ENCODE measurements at places on chromosomes 4 and X.

DNA sequence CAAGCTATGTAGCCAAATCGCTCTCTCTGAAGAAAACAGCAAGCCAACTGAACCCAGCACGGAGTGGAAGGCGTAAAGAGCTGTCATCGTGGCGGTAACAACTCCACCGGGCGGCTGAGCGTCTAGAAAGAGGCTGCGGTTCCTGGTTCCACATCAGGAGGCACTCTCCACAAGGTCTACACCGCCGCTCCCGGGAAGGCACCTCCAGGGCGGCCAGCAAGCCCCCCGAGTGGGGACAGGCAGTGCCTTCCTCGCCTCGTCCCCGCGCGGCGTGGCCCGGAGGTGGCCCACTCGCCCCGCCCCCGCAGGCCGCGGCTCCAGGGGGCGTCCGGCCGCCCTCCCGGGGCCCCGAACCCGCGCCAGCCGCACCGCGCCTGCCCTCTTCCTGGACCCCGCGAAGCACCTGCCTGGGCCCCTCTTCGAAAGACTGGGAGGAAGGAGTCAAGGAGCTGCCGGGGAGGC is 755 bp downstream of the KLHL8 start:
- peak; percentile 40 for DNase-seq

GRCh38 chr4:153832720-153833287 is 43.9 kb upstream of the SFRP2 start:
- DNase-seq, result no peak

DNA sequence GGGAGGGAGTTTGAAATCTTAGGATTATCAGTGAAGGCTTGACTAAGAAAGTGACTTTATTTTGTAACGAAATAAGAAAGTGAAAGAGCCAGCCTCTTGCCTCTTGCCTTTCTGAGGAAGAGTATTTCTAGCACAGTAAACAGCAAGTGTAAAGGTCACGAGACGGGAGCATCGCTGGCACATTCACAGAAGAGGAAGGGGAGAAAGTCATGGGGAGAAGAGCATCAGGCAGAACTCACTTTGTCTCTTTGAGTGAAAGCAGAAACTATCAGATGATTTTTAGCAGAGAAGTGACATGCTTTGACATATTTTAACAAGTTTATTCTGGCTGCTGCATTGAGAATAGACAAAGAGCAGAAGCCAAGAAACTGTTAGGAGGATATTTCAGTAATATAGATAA is 313.8 kb downstream of the CAMK2D start:
- DNase-seq, result no peak

- no peak for DNase-seq
Observed at GRCh38 chr4:98939438-98939837, 10.5 kb upstream of the EIF4E start.

GRCh38 chrX:79081895-79082512 is 62.5 kb upstream of the GPR174 start:
- no peak for DNase-seq

GRCh38 chr4:10226756-10227155 is 110.2 kb upstream of the WDR1 start:
- no peak for DNase-seq

- peak; percentile 62 for DNase-seq
Observed at GRCh38 chrX:153947009-153947769, 2.7 kb upstream of the RENBP start.

DNA sequence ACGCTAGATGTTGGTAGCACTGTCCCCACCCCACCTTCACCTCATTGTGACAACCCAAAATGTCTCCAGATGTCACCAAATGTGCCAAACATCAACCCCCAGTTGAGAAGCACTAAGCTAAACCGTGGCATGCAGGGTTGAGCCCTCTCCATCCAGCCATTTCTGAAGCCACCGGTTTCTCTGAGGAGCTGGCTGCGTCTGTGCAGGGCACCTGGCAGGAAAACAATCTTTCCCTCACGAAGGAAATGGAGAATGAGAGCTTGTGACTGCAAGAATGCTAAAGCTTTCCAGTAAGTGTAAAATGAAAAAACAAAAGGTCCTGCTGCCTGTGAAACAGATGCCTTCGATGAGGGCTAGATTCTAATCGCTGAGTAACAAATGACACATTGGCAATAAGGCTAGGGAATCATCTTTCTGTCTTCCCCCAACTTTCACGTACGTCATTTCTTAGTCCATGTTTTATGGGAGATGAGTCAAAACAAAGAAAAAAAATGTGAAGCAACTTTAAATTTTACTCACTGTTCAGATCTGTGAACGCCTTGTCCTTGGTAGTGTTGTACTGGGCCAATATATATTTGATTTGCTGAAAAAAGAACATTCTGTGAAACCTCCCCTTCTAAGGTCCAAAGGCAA is 59.9 kb downstream of the PROM1 start:
- no peak for DNase-seq

GRCh38 chr4:26583538-26583864 is 383 bp upstream of the TBC1D19 start:
- no peak for DNase-seq

DNA sequence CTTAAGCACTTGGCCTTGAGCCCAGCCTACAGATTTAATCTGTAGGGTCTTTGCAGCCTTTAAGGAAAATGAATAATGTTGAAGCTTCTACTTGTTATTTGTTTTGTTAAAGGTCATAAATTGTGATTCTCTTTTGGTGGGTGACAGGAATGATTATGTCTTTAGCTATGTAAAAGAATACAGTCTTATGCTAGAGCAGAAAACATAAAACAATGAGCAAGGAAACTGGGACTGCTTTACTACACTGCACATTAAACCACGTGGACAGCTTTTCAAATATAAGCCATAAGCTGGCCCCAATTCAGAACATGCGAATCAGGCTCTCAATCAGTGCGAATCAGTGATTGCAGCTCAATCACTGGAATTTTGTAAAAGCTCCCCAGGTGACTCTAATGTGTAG is 40.9 kb upstream of the TBC1D19 start:
- DNase-seq, result no peak

- no peak for DNase-seq
Observed at GRCh38 chr4:80103629-80104028, 30.6 kb upstream of the ANTXR2 start.

DNA sequence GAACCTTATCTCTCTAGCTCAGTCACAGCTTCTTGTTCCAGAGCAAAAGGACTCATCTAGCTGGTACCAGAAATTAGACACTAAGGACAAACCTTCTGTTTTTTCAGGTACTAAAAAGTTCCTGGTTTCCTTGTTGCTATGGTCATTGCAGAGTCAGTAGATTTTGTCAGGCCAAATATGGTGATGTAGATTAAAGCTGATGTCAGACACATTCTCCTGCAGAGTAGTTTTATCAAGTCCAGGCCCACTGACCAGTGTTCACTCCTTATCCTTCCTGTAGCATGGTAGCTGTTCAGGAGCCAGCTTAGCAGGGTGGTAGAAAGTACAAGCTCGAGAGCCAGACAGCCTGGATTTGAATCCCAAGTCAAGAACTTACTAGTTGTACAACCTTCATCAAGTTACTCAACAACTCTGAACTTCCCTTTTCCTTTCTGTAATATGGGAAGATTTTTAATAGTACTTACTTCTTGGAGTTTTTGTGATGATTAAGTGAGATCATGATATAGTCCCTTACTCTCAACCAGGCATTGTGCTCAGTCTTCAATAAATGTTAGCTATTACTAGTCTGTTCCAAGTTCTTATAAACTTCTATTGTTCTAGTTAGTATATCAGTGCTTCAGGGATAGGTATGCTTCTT is 17.9 kb downstream of the OCRL start:
- no peak for DNase-seq

GRCh38 chr4:88158489-88159228 is at the start of gene ABCG2:
TSS of gene ABCG2 (minus strand) at chr4:88158639. CDS start at chr4:88139995, 18,644 bp downstream.
- no peak for DNase-seq

DNA sequence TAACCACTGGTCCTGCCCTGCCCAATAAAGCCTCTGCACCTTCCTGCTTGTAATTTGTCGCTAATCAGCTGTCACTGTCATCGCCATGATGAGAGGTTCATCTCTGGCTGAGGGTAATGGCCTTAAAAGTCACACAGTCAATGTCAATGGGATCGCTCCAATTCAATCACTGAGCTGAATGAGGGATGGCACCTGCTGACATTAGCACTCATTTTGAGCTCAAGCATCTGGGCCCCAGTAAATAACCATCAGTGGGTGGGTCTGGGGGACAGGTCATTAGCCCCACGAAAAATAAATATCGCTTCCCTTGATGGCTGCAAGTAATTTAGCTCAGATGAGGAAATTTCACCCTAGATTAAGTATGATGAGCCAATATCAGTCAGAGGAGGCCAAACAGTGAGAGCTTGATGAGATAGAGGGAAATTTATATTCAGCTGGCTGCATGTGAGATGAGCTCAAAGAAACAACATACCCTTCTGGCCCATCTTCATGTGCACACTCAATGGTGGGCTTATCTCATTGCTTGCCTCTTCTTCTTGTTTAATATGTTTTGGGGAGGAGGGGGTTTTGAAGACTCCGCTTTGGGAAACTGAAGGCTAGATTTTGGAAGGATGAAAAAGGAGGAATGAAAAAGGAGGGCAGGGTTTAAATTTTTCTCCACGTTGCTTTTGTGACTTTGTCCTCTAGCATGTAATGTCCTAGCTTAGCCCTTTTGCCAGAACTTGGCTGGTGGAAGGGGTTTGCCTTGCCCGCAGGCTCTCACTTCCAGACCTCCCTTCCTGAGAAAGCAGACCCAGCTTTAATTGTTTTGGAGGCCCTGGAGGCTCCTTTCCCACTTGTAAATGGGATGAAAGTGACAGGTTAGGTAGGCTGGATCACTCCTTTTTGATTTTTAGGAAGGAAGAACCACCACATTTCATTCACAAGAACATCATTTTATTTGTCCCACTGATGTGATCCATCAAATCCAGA is 84.8 kb upstream of the PAQR3 start:
- no peak for DNase-seq

DNA sequence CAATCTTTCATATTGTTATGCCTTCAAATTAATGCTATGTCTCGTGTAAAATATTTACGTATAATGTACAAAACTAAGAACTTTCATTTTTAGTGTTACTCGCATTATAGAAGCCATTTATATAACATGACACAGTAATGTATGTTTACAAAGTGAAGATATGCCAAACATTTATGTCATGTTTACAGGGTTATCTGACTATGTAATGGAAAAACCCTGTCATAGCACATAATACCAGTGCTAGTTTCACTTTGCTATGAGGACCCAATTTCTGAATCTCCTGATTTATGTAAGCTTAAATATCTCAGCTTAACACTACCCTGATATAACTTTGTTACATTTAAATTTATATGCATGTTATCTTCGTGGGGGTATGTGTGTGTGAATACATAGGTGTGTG is 233.1 kb downstream of the FAT4 start:
- DNase-seq, result no peak

DNA sequence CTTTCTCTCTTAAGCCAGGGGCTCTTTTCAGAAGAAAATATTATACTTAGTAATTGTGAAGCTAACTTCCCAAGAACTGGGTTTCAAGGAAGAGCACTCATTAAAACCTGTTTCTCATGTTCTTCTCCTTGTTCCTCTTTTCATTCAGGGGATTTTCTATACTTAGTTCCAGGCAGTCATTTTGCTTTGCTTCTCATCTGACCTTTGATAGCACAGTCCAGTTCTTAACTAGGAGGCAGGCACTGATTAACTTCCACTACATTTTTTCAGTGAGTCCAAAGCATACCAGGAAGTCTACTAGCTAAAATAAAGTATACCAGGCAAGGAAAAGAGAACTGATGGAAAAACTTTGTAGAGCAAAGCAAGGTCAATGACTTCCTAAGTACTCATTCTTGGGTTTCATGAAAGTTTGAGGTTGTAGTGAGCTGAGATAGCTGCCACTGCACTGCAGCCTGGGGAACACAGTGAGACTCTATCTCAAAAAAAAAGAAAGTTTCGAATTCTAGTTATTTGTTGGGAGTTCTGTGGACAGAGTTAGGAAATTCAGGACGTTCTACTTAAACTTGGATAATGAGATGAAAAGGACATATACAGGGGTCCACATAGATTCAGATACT is 190.1 kb upstream of the HS3ST1 start:
- no peak for DNase-seq

DNA sequence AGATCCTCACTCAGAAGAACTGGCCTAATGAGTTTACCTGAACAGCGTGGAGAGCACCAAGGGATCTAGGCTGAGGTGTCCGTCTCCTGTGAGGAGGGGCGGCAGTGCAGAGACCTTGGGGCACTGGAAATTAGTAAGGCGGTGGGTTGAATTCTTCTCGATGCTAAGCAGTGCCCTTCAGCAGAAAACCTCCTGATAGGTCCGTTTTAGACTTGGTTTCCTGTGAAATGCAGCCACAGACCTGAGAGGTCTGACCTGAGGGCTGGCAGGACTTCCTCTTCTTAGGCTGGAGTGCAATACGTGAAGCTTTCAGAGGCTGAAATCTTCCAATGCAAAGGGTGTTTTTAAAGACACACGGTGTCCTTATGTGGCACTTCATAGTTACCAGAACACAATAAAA is at the start of gene CLNK:
Gene CLNK (minus strand): TSS at position 138 of the 400 bp plus-strand sequence. CDS start 16,899 bp downstream, outside the sequence.
- no peak for DNase-seq
